Testis (tissue), 5 donors: ENCODE measurements at places on chromosomes 3 and 15. TPM values are rescaled to one million over a fixed set of nuclear protein-coding genes. Genes with fewer than 3 reads are reported as not detected.
A peak's percentile ranks its signal among the peaks of the same experiment; 100 is the strongest.

- DNase-seq, result no peak
These were observed 26.7 kb downstream of the CLK3 start for GRCh38 chr15:74642348-74642733.

DNA sequence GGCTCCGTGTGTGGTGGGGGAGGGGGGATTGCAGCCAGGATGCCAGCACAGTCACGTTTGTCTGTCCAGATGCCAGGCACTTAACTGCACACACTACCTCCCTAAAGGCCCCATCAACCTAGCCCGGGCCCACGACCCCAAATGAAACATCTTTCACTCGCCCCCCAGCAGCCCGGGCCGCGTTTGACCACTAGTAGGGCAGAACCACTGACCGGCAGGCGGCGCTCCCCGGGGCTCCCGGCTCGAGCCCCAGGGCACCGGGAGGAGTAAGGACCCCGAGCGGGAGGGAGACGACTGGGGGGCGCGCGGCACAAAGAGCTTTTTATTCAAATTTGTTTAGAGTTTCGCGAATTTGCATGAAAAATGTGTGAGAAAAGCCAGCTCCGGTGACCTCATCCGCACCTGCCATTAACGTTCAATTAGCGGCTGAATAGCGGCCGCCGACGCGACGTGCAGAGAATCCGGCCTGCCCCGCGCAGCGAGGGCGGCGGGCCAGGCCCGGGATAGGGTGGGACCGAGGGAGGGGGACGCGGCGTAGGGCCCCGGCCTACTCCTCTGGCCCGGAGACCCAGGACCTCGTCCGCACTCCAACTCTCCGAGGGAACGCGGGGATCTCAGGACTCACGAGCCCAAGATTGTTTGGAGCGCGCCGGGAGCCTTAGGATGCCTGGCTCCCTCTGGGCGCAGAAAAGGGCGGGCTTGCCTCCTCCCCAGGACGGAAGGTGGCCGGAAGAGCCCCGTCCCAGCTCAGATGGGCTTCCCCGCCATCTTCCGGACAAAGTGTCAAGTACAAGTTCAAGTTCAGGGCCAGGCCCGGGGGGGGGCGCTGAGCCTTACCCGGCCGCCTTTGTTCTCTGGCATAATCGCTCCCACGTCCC is 64.9 kb upstream of the POLG start:
- DNase-seq, result no peak

- peak; percentile 66 for DNase-seq
These were observed 29.0 kb downstream of the ADCY5 start for GRCh38 chr3:123419850-123420297.

The RTP3 gene
- 1.1 TPM for total RNA-seq
